Mammary microvascular endothelial cell (primary cell): ENCODE measurements at places on chromosomes 5 and 9. TPM values are rescaled to one million over a fixed set of nuclear protein-coding genes. Genes with fewer than 3 reads are reported as not detected.

FOXD4L5 gene
- total RNA-seq: not detected in 2 replicates

TRPM6 gene
- 0.27 and 0.49 TPM in 2 replicates for total RNA-seq

CSF1R gene
- total RNA-seq: not detected in 2 replicates

CPLANE1 gene
- total RNA-seq: 8.5 and 12.6 TPM in 2 replicates

IL13 gene
- not detected in 2 replicates for total RNA-seq
